ENCODE measurements at places on chromosomes 5 and 9.

- no peak for DNase-seq
Measured at GRCh38 chr5:14445013-14445412, 136.6 kb upstream of the OTULINL start.

GRCh38 chr5:3584724-3585531 lies 10.7 kb upstream of the IRX1 start:
- DNase-seq: no peak

GRCh38 chr5:142767911-142768310 lies 2.3 kb upstream of the ARHGAP26 start:
- DNase-seq: no peak

GRCh38 chr9:6827439-6828145 lies 69.8 kb downstream of the KDM4C start:
- DNase-seq: peak; percentile 14

Measured in midbrain (tissue), 1 donor.